Diencephalon (tissue), 1 donor: ENCODE measurements at places on chromosomes 6 and 20. TPM values are rescaled to one million over a fixed set of nuclear protein-coding genes. Genes with fewer than 3 reads are reported as not detected.

WASF1 gene
- total RNA-seq: 66.4 TPM

PGM3 gene
- total RNA-seq: 48.0 TPM

RBBP8NL gene
- not detected for total RNA-seq

ARFGEF3 gene
- total RNA-seq: 47.3 TPM

SPAG4 gene
- 1.6 TPM for total RNA-seq

UBE2C gene
- total RNA-seq: 7.6 TPM

SLC12A5 gene
- total RNA-seq: 113 TPM

FBXO5 gene
- 14.5 TPM for total RNA-seq

OSTM1 gene
- 59.1 TPM for total RNA-seq

RTF2 gene
- 56.1 TPM for total RNA-seq

NCOA7 gene
- total RNA-seq: 57.7 TPM

SRMS gene
- total RNA-seq: not detected

HDGFL1 gene
- not detected for total RNA-seq

PROCR gene
- total RNA-seq: 10.4 TPM

RFX6 gene
- not detected for total RNA-seq

TRIM26 gene
- total RNA-seq: 21.7 TPM

PERP gene
- total RNA-seq: 1.2 TPM

COQ3 gene
- 9.9 TPM for total RNA-seq

CALHM6 gene
- total RNA-seq: 8.5 TPM
